ENCODE measurements at places on chromosomes 1 and 21.

DNA sequence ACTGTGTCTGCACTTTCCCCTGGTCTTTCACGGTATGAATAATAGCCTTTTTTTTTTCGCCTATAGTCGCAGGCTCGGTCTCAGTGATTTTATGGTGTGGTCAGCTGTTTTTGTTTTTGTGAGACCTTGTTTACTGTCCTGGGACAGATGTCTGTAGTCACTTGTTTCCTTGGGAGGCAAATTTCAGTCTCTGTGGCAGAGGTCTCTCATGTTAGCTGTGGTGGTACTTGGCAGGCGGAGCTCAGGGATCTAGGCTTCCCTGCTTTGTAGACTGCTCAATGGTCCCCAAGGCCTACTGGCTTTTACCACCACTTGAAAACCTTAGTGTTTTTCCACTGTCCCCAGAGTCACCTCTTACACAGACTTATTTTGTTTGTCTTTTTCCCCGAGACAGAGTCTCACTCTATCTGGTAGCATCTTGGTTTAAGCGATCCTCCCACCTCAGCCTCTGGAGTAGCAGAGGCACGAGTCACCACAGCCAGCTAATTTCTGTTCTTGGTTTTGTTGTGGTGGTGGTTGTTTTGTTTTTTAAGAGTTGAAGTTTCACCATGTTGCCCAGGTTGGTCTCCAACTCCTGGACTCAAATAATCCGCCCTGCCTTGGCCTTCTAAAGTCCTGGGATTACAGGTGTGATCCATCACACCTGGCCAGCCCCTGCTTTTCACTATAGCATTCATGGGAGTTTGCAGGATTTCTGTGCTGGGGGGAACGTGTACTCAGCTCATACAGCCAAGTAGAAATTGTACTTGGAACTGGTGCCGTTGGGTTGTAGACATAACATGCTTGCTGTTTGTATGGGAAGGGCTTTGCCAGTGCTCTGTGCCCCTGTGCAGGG is 10.3 kb downstream of the RNU1-2 start:
- peak; percentile 59 for DNase-seq

- no peak for DNase-seq
Observed at GRCh38 chr1:160030657-160031364, 979 bp downstream of the PIGM start.

DNA sequence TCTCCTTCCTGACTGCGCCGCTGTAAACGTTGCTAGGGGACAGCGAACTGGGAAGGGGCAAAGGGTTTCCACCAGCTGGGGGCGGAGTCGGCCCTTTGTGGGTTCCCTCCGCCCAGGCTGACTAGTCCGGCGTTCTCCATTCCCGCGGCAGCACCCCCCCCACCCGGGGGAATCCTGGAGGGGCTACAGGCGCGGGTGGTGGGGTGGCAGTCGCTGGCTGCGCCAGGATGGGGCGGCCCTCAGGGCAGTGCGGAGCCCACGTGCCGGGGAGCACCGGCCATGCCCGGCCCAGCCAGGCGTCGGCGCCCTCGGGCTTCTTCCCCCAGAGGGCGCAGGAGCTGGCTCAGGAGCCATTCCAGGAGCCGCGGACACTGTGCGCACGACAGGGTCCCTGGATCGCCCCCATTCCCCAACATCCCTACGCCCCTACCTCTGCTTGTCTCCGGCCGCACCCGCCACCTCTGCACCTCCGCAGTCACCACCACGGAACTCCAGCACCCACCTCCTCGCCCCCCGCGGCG is 476 bp downstream of the BATF3 start:
- peak; percentile 76 for DNase-seq

DNA sequence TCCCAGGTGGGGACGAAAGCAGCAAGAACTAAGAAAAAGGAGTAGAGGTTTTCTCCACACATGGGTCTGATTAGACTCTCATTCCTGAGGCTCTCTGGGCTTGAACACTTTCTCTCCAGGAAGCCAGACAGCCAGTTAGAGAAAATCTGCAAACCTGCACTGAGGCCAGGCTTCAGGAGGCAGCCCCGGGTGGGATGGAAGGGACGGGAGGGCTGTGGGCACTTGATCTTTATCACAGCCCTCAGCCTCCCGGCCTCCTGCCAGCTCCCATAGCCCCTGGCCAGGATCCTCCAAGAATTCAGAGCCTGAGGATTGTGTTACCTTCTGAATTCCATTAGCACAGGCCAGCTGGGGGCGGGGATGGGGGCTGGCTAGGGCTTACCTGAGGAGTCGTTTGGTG is 40.1 kb downstream of the SERTAD4 start:
- no peak for DNase-seq

GRCh38 chr1:100397681-100398080 is 45.4 kb downstream of the CDC14A start:
- no peak for DNase-seq

GRCh38 chr1:29269382-29269781 is 33.1 kb downstream of the PTPRU start:
- DNase-seq, result no peak

DNA sequence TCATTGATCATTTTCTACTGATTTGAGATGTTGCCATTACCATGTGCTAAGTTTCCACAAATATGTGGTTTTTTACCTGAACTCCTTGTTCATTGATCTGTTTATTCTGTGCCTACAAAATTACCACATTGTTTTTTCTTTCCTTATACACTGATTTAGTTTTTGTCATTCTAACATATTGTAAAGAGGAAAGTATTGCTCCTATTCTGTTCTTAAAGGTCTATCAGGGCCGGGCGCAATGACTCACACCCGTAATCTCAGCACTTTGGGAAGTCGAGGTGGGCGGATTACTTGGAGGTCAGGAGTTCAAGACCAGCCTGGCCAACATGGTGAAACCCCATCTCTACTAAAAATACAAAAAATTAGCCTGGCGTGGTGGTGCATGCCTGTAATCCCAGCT is 75.1 kb downstream of the CAMTA1 start:
- peak; percentile 38 for DNase-seq

- DNase-seq, result no peak
Observed at GRCh38 chr1:107802654-107803053, 162.3 kb downstream of the VAV3 start.

- no peak for DNase-seq
Observed at GRCh38 chr1:23868557-23869016, 497 bp upstream of the FUCA1 start.

DNA sequence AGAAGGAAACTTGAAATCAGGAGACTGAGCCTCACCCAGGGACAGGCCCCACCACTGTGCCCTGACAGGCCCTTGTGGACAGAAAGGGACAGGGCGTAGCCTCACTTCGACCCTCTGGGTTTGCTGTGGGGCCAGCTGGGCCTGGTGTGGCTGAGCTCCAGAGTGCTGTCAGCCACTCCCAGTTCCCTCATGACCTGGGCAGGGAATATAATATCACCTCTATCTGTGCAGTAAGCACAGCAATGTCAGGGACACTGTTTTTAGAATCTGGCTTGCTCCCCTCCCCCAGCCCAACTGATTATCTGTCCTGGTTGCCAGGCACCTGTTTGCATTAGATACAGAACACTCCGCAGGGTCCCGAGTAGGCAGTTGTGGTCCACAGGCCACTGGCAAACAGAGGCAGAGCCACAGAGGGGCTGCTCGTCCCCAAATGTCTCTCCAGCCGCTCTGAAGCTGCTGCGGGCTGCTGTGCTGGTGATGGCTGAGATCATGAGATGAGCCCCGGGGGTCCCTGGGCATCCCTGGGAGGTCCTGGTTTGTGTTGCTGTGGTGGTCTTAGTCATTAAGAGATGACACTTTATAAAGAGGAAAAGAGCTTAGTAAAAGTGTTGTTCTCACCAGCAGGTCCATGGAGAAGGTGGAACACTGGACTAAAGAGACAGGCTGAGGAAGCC is 51.6 kb downstream of the ETS2 start:
- DNase-seq, result no peak

- DNase-seq, result no peak
Observed at GRCh38 chr1:242824435-242824834, 299.9 kb upstream of the PLD5 start.

DNA sequence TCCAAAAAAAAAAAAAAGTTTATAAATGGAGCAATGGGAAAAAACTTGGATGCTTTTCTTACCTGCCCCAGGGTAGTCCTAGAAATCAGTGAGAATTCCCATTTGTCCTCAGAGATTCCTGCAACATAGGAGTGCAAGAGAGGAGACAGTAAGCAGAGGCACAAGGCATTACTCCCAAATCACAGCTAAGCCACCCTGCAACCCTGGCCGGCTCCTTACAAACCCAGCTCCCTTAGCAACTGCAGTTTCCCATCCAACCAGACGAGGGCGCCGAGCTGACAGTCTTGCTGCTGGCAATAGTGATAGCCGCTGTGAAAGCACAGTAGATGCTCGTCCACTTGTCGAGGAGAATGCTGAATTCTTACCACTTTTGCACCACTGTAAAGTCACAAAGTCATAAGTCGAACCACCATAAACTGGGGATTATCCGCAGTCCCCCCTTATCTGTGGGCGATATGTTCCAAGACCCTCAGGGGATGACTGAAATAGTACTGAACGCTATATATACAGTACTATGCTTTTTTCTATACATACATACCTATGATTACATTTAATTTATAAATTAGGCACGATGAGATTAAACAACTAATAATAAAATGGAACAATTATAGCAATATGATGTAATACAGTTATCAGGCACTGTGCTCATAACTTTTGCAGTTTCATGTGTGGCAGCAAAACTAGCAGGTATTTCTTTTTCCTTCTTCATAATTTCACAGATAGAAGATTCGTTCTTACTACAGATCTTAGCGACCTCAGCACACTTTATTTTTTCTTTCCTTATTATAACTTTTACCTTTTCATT is 6.0 kb upstream of the PITHD1 start:
- peak; percentile 91 for DNase-seq

GRCh38 chr1:51644533-51645197 is 27.8 kb downstream of the OSBPL9 start:
- DNase-seq, result no peak

DNA sequence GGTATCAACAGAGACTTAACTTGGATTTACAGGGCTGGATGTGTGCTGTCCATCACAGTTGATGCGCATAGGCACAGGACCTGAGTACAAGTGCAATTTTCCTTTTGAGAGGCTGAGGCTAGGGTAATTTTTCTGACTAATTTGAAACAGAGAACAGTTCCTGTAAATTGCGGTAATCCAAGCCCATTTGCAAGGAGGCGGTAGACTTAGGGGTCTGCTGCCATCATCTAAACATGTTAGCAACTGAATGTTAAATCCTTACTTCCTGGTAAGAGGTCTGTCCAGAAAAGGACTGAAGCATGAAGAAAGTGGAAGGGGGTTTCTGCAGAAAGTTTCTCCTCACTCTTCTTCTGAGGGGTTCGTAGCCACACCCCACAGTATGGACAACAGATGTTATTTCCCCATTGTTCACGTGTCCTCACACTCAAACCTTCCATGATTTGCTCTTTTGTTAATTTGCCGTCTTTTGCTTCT is 23.7 kb upstream of the C1orf198 start:
- no peak for DNase-seq

GRCh38 chr1:217393896-217394295 is 237.0 kb downstream of the GPATCH2 start:
- no peak for DNase-seq

DNA sequence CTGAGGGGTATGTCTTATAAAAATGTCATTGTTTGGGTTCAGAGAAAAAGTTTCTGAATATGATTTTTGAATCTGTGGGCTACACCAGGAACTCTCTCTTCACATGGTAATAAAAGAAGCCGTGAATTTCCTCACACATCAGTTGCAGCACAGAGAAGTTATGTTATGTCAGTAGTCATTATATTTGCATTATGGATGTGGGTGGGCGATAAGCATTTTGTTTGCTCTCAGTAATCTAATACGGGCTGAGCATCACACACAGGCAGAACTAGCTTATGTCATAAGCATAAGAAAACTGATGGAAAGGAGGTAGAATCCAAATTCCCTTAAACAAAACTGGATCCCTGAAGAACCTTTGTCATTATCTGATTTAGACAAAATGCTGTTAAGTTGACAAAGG is 70.8 kb downstream of the PRDM2 start:
- DNase-seq, result no peak

DNA sequence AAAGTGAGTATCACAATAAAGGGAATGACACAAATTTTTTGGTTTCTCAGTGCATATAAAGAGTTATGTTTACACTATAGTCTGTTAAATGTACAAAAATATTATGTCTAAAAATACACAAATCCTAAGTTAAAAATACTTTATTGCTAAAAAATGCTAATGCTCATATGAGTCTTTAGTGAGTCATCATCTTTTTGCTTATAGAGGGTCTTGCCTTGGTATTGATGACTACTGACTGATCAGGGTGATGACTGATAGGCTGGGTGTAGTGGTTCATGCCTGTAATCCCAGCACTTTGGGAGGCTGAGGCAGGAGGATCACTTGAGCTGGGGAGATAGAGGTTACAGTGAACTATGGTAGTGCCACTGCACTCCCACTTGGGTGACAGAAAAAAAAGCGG is 12.9 kb upstream of the NUF2 start:
- no peak for DNase-seq

GRCh38 chr1:147719711-147720225 is 40.6 kb downstream of the GJA5 start:
- DNase-seq, result no peak

DNA sequence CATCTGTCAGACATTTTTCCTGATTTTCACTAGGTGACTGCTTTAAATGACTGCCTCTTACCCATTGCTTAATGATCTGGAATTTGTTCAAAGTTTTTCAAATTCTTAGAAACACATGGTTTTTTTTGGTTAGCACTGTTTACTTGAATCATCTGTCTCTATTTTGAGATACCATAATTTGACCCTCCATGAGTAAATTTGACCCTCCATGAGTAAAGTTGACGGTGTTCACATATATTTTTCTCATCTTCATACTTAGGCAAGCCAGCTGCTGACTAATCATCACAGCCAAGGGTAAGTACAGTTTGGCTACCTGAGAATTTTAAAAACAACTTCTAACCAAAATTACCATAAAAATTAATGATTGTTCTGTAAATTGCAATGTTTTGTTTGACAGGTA is 586.5 kb downstream of the PTBP2 start:
- DNase-seq, result no peak

DNA sequence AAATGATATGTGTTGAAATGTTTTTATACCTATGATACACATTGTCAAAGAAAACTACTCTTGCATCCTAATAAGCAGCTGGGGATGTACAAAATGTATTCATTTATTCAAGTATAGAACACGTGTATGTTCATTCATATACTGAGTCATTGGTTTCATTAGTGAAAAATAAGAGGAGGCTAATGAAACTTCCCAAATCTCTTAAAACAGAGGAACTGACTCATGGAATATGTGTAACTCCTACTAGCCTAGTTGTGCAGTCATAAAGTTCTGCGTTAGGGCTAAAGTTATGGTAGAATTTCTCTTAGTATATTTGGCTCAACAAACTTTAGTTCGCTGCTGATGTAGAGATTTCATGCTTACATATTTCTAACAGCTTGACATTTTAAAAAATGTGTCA is 441.6 kb downstream of the NCAM2 start:
- no peak for DNase-seq

GRCh38 chr1:106721790-106722189 is 334.7 kb upstream of the PRMT6 start:
- DNase-seq, result no peak

Data from activated CD4-positive, alpha-beta T cell treated with anti-CD3 and anti-CD28 coated beads for 48 hours (primary cell).